ENCODE measurements at places on chromosomes 6 and 20. TPM values are rescaled to one million over a fixed set of nuclear protein-coding genes. Genes with fewer than 3 reads are reported as not detected.

BNIP5 gene
- polyA plus RNA-seq, result 0.20 TPM

GRCh38 chr6:89302936-89303335 lies 12.2 kb downstream of the GABRR2 start:
- no peak for DNase-seq

GRCh38 chr20:157154-157553 lies at the start of gene DEFB127:
Gene DEFB127, plus strand, starts transcription at chr20:157454. Its CDS starts 91 bp downstream, at chr20:157545.
- peak; percentile 0 for DNase-seq

GGTLC1 gene
- not detected for polyA plus RNA-seq

MUC21 gene
- polyA plus RNA-seq, result not detected

DNA sequence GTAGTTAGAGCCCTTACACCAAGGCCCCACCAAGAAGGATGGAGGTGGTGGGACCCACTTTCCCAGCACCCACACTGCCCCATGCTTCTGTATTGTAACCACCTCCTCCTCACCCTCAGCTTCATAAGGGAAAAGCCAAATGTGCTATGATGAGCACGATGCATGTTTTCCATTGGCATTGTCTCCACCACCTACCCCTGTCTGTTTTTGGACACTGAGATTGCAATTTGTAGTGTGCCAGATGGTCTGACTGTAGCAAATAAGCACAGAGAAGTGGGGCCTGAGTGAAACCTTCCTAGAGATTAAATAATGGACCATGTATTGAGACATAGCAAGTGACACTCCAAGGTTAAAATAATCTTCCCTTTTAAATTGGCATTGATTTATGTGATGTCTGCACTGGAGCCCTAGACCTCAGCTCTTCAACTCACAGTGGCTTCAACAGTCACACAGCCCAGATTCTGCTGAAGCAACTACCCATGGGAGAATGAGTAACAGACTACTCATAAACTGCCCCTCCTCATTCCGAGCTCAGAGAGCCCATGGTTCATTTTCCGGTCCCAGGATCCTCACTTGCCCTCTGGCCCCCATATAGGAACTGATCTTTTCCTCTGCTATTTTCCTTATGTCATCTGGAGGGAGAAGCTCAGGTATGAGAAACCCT lies 177.9 kb downstream of the COL9A1 start:
- DNase-seq, result no peak

MAPK14 gene
- polyA plus RNA-seq, result 54.4 TPM

DNA sequence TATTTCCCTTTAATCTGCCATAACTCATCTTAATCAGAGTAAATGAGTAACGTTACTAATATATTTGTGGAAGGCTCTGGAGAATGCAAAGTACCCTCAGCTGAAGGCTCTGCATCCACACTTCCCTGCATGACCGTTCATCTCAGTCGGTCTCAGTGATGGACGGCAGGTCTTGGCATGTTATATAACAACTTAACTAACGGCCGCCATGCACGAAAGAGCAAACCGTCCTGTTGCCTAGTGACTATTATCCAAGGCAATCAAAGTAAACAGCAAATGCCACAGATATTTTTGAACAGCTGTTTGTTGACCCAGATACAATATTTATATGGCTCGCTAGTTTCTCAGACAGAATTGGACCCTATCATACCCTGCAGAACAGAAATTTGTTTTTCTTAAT lies 194.9 kb upstream of the SMLR1 start:
- no peak for DNase-seq

GRCh38 chr20:38872491-38873049 lies 53.6 kb upstream of the FAM83D start:
- DNase-seq, result no peak

DNA sequence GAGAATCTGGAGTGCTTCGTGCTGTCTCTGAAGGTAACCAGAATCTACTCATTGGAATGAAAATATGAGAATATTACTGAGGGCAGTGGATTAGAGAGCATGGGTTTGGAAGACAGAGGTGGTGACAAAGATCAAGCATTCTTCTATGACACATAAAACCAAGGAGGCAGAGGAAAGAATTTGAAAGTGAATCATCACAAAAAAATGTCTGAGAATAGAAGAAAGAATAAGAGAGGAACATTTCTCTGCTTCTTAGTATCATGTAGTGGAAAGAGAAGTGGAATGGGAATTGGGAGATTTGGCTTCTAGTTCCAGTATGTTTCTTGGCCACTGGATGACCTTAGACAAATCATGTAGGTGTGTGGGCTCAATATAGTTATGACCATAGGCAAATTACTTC lies 474.0 kb downstream of the TFAP2B start:
- no peak for DNase-seq

LHFPL5 gene
- not detected for polyA plus RNA-seq

DNA sequence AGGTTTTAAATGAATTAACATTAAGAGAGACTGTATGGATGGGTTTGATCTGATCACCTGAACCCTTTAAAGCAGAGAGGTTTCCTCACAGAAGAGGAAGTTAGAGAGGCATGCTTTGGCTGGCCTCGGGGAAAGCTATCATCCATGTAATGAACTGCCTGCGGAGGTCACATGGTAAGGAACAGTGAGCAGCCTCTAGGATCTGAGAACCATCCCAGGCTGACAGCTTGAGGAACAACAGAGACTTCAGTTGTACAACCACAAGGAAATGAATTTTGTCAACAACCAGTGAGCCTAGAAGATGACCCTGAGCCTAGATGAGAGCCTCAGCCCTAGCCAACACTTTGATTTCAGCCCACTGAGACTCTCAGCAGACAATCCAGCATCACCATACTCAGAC lies 2.9 kb upstream of the COL21A1 start:
- DNase-seq, result no peak

- DNase-seq, result no peak
These were observed 61.3 kb downstream of the ZDHHC14 start for GRCh38 chr6:157442291-157442690.

GRCh38 chr6:31055441-31055840 lies 45.2 kb downstream of the MUC22 start:
- no peak for DNase-seq

DNA sequence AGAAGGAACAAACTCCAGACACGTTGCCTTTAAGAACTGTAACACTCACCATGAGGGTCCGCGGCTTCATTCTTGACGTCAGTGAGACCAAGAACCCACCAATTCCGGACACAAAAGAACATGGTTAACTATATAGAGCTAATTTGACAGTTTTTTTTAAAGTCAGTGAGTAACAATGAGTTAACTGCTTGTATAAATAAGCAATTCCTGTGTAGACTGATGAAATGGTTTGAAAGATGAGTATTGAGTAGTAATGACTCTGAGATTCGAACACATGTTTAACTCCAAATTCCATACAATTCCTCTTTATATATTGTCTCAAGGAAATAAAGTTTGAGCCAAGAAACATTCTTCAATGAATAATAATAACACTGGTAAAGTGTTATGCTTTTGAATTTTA lies 478.0 kb downstream of the MMUT start:
- no peak for DNase-seq

DNA sequence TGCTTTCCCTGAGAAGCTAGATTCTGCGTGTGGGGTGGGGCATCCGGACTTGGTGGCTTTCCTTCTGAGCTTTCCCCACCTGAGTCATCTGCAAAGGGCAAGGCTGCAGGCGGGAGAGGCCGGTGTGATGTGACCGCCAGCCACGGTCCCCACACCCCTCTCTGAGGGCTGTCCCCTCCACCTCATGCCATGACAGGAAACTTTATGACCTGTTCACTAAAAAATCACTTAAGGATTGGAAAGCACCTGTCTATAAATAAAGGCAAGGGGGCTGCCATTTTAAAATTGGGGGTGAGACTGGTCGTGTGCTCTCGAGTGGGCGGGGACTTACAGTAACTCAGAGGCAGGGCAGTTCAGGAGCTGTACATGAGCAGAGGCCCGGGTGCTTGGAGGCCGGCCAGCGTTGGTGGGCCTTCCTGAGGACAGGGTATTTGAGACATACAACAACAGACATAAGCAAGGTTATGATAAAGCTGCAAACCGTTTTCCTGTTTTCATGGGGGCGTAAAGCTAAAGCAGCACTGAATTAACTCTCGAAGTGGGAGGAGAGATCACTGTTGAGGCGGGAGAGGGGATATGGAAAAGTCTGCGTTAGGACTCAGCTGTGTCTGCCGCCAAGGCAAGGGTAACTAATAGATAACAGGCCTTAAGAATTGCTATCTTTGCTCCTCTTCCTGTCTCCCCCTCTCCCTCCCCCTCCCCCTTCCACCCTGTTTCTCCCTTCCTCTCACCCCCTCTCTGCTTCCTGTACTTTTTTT lies 16.1 kb upstream of the SERPINB1 start:
- DNase-seq, result no peak

TREML4 gene
- polyA plus RNA-seq, result not detected

ALDH8A1 gene
- polyA plus RNA-seq, result 36.3 TPM

PRICKLE4 gene
- 5.4 TPM for polyA plus RNA-seq

MLN gene
- 2.0 TPM for polyA plus RNA-seq

DNA sequence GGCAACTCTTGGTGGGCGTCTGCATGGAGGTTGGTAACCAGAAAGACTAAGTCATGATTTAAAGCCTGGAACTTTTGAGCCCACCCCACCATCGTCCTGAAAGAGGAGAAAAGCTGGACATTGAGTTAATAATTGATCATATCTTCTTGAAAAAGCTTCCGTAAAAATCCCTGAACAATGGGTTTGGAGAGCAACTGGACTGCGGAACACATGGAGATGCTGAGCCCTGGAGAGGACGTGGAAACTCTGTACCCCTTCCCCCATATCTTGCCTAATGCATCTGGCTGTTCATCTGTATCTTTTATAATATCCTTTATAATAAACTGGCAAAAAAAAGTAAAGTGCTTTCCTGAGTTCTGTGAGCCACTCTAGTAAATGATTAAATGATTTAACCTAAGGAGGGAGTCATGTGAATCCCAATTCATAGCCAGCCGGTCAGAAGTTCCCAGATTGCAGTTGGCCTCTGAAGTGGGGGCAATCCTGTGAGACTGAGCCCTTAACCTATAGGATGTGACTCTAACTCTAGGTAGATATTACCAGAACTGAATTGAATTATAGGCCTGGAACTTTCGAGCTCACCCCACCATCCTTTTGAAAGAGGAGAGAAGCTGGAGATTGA lies 26.5 kb upstream of the LGSN start:
- no peak for DNase-seq

COX4I2 gene
- polyA plus RNA-seq, result 2.3 TPM

PGC gene
- polyA plus RNA-seq, result not detected

- no peak for DNase-seq
These were observed 23.7 kb upstream of the FOXF2 start for GRCh38 chr6:1365686-1366085.

DNA sequence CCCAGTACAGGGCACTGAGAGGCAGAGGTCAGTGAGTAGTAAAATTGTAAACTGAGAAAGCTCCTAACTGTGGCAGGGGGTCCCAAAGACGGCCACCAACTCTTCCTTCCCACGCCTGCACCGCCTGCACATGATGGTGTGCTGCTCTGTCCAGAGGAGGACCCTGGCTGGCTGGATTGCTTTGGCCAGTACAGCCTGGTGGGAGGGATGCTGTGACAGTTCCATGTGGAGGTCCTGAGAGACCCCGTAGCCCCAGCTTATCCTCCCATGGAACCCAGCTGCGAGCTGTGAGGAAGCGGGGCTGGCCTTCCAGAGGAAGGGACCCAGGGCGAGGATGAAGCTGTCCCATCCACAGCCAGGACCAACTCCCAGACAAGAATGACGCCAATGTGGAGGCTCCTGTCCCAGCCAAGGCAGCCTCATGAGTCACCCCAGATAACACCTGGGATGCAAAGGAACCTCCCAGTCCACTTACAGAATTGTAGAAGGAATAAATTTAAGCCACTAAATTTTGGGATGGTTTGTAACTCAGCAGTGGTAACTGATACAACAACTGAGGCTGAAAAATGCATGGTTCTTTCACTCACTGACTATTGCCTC lies 2.0 kb upstream of the ACSS1 start:
- DNase-seq, result no peak

- DNase-seq, result no peak
These were observed 26.1 kb upstream of the NKAIN2 start for GRCh38 chr6:123777563-123777962.

DNA sequence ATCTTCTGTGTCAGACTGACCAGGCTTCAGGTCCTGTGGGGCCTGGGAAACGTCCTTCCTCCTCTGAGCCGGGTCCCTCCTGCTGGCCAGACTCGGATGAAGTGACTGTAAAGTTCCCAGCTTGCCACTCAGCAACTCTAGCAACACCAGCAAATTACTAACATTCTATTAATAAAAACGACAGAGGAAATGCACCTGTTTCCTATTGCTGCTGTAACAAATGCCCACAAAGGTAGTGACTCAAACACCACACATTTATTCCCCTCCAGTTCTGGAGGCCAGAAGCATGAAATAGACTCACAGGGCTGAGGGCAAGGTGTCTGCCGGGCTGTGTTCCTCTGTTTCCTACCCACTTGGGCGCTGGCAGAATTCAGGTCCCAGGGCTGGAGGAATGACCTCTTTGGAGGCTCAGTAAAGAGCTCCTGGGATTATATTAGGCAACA lies 48.8 kb downstream of the CTCFL start:
- DNase-seq, result no peak

DNA sequence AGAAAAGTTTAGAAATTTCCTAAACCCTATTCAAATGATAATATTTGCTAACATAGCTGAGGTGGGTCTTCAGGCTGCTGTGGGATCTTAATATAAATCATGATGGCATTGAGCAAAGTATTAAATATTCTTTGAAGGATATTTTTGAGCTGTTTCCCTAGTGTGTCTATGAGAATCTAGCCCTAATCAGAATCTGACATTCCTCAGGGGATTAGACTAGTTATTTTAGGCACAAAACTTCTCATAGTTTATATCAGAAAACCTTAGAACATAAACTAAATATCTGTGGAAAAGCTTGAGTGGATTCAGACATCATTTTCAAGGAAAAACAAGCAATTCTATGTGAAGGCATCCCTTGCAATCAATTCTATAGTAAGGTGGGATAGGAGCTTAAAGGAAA lies 594.5 kb downstream of the RFPL4B start:
- no peak for DNase-seq

GRCh38 chr6:79071547-79071946 lies 6.5 kb downstream of the PHIP start:
- no peak for DNase-seq

CNKSR3 gene
- polyA plus RNA-seq, result 58.6 TPM

- DNase-seq, result no peak
These were observed 15.0 kb downstream of the OR2B3 start for GRCh38 chr6:29071831-29072723.

GRCh38 chr20:59055302-59055701 lies 12.7 kb upstream of the PRELID3B start:
- no peak for DNase-seq

BEND3 gene
- 8.1 TPM for polyA plus RNA-seq

DNA sequence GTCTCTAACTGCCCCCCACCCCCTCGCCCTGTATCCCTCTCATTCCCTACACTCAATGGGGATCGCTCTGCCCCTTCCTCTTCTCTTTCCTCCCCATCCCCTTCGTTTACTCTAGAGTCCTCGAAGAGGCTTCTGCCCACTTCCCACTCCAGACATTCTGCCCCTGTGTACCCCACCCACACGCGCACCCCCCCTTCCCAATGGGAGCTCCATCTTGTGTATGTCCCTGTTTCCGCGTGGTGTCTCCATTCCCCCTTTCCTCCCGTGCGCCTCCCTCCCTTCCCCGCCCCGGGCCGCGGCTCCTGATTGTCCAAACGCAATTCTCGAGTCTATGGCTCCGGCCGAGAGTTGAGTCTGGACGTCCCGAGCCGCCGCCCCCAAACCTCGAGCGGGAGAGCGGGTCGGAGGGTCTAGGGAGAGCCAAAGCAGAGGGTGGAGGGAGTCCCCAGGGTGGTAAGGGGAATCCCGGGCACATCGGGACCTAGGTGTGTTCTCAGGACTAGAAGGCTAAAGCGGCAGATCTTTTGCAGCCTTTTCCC lies 679 bp upstream of the RING1 start:
- no peak for DNase-seq
